ENCODE measurements at places on chromosomes 3 and 15.

- DNase-seq = no peak
Measured at GRCh38 chr3:15261274-15261673, 55.2 kb downstream of the CAPN7 start.

- no peak for DNase-seq
Measured at GRCh38 chr3:190305406-190305805, 16.8 kb downstream of the CLDN1 start.

- no peak for DNase-seq
Measured at GRCh38 chr3:152714507-152714906, 120.4 kb upstream of the P2RY1 start.

GRCh38 chr3:169165196-169166158 is 498.0 kb downstream of the MECOM start:
- no peak for DNase-seq

GRCh38 chr3:39362812-39363211 is 20.4 kb upstream of the SLC25A38 start:
- DNase-seq = peak; percentile 35

- no peak for DNase-seq
Measured at GRCh38 chr3:158642005-158642404, 2.3 kb upstream of the GFM1 start.

DNA sequence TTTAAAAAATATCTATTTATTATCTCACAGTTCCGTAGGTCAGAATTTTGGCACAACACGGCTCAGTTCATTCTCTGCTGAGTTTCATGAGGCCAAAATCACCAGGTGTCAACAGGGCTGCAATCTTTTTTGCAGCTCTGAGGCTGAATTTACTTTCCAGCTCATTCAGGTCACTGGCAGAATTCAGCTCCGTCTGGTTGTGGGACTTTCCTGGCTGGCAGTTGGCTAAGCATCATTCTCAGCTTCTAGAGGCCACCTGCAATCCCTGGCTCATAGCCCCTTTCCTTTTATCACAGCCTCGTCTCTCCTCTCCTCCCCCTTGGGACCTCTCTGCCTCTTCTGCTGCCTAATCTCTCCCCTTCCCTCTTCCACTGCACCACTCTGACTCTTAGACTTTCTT is 174.0 kb upstream of the WNT5A start:
- DNase-seq = no peak

GRCh38 chr3:146589899-146590508 is 15.1 kb downstream of the PLSCR5 start:
- DNase-seq = peak; percentile 72

GRCh38 chr3:153080778-153081240 is 81.2 kb upstream of the RAP2B start:
- no peak for DNase-seq

GRCh38 chr3:36444909-36445308 is 64.6 kb downstream of the STAC start:
- DNase-seq = no peak

DNA sequence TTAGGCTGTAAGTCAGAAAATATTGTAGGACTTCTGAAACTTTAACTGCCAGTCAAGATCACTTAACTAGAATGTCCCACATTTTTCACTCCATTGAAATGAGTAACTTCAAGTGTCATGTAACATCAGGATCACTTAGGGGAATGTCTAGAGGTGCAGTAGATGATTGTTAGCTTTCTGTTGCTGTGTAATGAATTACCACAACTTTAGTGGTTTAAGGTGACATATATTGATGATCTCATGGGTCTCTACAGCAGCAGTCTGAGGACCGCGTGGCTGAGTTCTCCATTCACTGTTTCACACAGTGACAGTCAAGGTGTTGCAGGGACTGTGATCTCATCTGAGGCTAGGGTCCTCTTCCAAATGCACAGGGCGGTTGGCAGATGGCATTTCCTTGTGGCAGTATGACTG is 82.7 kb downstream of the SLC25A26 start:
- no peak for DNase-seq

- DNase-seq = peak; percentile 19
Measured at GRCh38 chr15:78103406-78104118, 11.2 kb downstream of the SH2D7 start.

GRCh38 chr3:121072133-121072532 is 164.1 kb downstream of the STXBP5L start:
- peak; percentile 6 for DNase-seq

DNA sequence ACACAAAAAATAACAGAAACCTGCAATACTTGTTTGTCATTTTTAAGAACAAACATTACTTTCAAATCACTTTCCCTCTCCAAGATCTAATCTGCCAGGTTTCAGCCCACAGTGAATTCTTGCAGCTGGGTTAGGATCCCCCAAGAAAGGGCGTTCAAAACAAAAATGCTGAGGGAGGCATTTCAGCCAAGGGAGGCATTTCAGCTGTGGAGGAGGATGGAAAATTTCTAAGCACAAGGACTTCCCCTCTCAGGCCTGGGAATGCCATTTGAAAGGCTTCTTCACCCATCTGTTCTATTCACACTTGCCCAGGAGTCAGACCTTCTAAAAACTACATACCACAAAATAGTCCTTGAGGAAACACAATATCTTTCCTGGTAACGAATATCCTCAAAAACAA is 69.1 kb downstream of the P3H2 start:
- no peak for DNase-seq

GRCh38 chr3:22606461-22606860 is 596.7 kb upstream of the UBE2E2 start:
- no peak for DNase-seq
